ENCODE measurements at places on chromosomes 1 and 21.

DNA sequence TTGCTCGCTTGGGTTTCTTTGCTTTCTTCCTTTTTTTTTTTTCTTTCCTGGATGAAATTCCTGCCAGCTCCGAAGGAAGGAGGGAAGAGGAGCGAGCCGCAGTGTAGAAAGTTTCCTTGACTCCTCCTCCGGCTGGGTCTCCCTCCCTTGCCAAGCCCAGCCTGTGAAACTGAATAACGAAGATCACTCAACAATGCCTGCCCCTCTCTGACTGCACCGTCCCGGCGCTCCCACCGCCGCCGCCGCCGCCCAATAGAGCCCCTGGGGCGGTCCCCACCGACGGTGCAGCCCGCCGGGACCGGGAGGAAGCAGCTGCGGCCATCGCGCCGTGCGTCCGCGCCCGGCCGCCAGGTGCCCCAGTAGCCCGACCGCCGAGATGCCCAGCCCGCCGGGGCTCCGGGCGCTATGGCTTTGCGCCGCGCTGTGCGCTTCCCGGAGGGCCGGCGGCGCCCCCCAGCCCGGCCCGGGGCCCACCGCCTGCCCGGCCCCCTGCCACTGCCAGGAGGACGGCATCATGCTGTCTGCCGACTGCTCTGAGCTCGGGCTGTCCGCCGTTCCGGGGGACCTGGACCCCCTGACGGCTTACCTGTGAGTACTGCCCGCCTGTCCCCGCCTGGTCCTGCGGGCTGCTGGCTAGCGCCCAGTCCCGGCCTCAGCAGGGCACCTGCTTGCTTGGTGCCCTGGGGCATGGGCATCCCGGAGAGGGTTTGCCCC lies at the start of gene LGR6:
Gene LGR6 (plus strand): TSS at position 186 of the 714 bp plus-strand sequence. CDS start 191 bp downstream, at position 377.
- no peak for DNase-seq

- peak; percentile 26 for DNase-seq
Observed at GRCh38 chr21:45940621-45941337, 40.8 kb upstream of the COL6A1 start.

- no peak for DNase-seq
Observed at GRCh38 chr1:230074762-230075161, 7.7 kb downstream of the GALNT2 start.

DNA sequence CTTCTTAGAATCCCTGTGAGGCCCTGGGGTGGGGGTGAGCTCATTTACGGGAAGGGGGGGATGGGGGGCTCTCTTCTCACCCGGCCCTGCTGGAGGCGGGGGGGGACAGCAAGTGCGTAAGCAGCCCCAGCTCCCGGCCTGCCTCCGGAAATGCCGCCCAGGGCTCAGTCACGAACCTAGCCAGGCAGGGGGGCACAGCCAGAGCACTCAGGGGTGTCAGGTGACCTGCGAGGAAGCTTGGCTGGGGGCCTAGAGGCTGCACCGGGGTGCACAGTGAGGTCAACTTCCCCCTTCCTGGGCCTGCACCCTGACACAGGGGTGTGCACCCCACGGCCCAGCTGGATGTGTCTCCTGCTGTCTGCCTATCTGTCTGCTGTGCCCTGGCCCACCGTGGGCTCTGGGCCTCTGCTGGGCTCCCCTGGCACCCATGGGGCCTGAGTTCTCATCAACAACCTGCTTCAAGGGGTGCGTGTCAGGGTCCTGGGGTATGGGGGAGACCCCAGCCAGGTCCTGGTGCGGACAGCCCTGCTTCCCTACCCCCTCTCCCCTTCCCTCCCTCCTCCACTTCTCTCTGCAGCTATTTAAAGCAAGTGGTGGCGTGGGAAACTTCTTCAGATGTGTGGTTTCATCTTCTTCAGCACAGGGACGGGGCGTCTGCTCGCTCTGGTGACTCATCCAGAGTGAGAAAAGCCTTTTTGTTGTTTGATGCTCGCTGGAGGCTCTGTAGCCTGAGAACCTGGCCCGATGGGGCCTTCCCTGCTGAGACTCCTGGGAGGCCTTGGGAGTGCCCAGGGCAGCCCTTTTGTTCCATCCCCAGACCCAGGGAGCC lies 92.5 kb upstream of the RUNX3 start:
- no peak for DNase-seq

- DNase-seq, result no peak
Observed at GRCh38 chr1:11078631-11079030, 18.8 kb upstream of the SRM start.

DNA sequence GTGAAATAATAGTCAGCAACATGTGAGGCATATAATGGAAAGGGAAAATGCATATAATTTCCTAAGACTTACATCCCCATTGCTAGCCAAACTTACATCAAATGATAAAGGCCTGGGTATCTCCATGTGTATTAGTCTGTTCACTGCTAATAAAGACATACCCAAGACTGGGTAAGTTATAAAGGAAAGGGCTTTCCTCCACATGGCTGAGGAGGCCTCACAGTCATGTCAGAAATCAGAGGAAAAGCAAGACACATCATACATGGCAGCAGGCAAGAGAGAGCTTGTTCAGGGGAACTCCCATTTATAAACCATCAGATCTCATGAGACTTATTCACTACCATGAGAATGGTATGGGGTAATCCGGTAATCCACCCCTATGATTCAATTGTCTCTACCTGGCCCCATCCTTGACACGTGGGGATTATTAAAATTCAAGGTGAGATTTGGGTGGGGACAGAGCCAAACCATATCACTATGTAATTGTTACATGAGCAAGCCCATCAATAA lies 161.5 kb upstream of the SAMSN1 start:
- no peak for DNase-seq

DNA sequence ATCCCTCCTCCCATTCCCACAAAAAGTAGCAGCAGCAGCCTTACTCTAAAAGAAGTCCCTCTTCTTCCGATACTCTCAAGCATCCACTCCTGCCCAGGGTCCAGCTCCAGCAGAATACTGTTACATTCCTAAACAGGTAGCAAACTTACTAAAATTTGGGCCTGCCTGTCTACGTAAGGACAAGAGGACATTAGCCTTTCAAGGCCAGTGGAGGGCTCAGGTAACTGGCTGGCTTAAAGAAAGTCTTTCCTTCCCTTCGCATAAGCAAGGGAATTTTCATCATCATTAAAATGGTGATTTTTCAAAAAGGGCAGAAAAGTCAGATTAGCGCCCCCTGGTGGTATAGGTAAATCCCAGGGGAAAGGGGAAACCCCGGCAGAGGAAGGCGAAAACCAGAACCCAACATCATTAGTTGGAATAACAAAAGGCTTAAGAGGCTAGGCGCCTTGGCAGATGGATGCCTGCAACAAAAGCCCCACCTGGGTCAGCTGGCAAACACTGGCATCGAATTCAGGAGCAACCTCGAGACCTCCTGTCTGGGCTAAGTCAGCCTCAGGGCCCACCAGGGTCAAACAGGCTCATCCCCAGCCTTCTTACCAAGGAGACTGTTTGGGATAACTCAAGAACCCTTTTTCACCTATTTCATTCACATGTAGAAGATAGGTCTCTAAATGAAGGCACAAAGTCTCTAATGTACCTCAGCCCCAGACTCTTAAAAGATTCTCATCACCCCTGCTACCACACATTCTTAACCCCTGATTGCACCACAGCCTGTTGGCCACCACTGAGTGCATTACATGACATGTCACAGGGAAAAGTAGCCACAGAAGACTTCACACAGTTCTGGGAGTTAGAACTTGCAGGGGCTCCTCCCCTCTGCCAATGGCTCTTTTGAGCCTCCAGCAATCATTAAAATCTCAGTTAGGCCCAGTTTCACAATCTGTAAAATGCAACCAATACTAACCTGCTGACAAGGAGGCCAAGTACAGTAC lies 36.7 kb downstream of the ERI3 start:
- DNase-seq, result peak; percentile 81

GRCh38 chr1:71651214-71651613 lies 570.4 kb upstream of the ZRANB2 start:
- no peak for DNase-seq

All from D341Med (cell line).